CD8-positive, alpha-beta T cell (primary cell): ENCODE measurements at places on chromosomes 7 and 10.
A peak's percentile ranks its signal among the peaks of the same experiment; 100 is the strongest.

GRCh38 chr10:2633630-2634029 lies 433.7 kb upstream of the PFKP start:
- DNase-seq, result no peak

GRCh38 chr10:11397077-11397965 lies 214.1 kb downstream of the USP6NL start:
- no peak for DNase-seq

GRCh38 chr10:19749185-19749729 lies 67.0 kb upstream of the PLXDC2 start:
- no peak for DNase-seq

GRCh38 chr10:122495406-122496340 lies 34.3 kb downstream of the HTRA1 start:
- peak; percentile 23 for DNase-seq

GRCh38 chr10:83871187-83872081 lies 267.9 kb upstream of the GHITM start:
- DNase-seq, result peak; percentile 33

DNA sequence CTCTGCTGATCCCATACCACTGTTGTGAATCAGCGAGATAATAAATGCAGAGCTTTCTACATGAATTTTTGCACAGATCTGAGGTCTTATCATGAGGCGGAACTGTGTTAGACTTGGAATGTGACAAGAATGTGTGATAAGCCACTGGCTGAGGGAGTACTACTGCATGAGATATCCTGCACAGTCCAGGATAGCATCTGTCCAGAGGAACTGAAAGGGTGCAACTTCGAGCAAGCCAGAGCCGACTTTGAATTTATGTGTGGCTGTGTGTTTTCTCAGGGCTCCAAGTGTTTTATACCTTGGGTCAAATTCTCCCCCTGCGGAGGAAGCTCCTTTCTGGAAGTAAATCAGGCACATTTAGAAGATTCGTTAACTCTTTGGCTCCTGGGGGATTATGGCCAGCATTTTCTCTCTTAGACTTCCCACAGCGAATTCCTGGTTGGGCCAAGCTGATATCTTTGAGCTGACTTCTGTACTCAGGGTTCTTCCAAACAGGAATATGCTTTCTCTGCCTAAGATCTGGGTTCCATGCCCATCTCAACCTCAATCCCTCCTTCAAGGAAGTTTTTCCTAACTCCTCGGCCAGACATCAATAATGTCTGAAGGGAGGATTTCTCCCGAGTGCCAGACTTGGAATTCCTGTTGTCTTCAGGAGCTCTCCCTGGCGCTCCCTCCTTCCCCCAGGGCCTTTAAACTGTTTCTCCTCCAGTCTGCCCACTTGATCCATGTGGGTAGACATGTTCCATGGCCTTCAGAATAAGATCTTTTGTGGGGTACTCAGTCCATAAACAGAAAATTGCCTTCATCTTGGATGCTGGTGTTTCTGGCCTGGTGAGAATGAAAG lies 2.5 kb upstream of the MEST start:
- no peak for DNase-seq

GRCh38 chr10:56633876-56634452 lies 272.9 kb upstream of the ZWINT start:
- DNase-seq, result no peak

DNA sequence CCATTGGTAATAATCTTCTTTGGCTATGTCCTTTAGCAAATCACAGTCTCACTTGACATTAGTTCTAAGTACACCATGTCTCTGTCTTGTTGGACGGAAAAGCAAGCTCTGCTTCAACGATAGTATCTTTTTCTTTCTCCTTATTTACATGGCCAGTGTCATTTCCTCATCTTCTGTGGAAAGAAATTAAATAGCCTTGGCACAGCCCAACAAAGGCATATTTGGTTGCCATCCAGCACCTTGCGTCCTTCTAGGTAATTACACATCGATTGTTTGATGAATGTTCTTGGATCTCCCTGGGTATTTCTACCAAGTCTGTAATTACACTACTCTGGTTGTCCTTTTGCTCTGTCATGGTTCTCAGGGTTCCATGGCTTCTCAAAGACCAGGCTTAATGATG lies 183.1 kb downstream of the CHN2 start:
- no peak for DNase-seq

DNA sequence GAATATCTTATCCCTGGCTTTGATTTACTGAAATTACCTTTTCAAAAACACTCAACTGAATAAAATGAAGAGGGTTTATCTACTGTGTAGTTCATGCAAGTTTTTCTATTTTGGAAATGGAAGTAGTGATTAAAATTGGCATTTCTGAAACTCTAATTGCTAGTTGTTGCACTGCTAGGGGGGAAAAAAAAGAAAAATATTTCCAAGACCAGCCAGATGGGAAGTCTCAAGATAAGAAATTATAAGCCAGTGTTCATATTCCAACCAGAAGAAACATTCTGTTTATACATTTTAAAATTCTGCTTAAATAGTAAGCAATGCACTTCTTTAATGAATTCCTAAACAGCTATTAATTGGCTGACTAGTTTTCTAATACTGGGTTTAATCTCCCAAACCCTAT lies 9.4 kb upstream of the ADO start:
- DNase-seq, result no peak

DNA sequence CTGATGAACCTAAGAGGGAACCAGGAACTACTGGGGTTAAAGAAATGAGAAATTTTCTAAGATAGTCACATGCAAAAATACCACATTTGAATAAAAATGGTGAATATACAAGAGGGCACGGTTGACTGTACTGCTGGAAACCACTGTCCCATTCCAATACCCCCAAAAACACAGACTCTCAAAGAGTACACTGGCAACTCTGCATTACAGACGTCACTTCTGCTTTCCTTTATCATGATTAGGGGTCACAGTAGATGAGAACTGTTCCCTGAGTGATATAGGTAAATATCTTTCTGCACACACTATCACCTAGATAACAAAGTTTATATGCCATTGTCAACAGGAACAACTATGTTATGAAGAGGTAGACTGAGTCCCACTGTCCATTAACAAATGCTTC lies 69.5 kb downstream of the RAPGEF5 start:
- DNase-seq, result no peak

- no peak for DNase-seq
Measured at GRCh38 chr7:130276796-130277762, 10.4 kb downstream of the CPA2 start.

GRCh38 chr10:12594448-12594944 lies 245.1 kb downstream of the CAMK1D start:
- peak; percentile 63 for DNase-seq

DNA sequence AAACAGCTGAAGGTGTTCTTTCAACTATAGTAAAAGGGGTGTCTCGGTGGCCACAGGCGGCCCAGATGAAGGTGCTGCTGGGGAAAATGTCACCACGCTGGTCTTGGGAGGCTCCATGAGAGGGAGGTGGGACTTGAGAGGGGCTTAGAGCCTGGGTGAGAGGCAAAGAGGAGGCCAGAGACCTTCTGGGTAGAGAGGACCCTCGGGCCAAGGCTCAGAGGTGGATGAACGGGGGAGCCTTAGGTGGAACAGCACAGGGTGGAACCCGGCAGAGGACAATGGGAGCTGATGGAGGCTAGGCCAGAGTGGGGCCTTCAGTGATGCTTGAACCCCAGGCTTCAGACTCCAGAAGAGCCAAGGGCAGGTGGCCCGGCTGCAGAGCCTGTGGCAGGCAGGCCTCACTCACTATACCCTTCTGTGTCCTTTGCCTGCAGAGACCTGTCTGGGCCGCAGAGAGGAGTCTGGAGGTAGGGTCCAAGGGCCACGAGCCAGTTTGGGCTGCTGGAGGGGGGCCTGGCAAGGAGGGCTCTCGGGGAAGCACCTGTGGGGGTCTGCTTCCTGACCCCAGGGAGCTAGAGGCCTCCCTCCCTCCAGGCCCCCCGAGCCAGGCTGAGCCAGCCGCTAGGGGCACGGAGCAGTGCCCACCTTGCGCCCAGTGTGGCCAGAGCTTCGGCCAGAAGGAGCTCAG lies 32.1 kb downstream of the ZNF783 start:
- no peak for DNase-seq

DNA sequence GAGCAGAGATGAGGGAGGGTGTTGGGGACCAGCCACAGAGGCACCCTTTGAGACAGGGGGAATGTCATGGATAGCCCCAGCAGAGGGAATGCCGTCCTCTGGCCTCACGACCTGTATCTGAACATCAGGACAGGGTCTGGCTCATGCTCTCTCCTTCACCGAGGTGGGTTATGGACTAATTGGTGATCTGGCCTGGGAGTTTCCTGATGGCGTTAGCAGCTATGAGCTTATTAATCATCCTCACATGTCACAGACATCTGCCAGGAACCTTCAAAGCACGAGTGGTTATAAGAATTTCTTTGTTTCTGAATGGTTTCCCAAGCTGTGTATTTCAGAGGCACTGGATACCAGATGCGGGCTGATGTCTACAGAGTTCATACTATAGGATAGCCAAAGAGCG lies 6.9 kb downstream of the CPA4 start:
- DNase-seq, result no peak

DNA sequence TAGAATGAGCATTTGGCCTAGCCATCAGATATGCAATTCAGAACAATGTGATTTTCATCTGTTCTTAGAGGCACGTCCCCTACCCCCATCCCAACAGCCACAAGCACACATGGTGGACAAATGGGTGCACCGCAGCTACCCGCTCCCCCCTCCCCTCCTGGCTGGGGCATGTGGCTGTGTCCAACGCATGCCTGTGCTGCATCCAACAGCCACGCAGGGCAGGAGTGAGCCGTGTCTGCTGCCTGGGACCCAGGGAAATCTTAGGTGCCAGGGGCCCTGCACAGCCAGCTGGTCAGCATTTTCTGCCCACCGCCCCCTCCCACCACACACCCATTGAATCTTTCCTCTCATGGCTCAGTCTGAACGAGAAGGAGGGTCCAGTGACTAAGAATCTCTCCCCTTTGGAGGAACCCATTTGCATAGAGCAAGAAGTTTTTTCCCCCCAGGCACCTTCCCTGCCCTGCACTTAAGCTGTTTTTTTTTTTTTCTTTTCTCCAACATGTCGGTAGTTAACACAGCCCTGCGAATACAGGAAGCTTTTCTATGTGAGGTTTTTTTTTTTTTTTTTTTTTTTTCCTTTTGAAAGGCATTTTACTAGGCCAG lies 138.9 kb downstream of the WDR11 start:
- DNase-seq, result no peak

GRCh38 chr10:133009218-133009950 lies 67.0 kb upstream of the CFAP46 start:
- DNase-seq, result no peak

- no peak for DNase-seq
Measured at GRCh38 chr10:49612513-49613164, 1.2 kb upstream of the CHAT start.

DNA sequence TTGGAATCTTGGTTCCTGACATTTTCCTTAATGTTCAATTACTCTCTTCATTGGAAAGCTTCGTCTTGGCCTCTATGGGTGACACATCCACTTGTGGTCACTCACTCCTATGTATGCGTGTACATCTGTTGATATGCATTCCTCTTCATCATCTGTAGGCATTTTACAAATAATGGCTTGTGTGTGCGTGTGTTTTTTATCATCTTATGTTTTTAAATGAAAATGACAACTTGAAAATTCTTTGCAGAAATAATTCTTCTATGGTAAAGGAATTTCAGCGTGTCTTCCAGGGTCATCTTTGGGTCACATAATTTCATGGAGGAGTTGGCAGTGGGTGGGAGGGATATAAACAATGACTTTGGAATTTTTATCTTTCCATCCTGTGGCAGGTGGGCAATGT lies 925.1 kb downstream of the LRMDA start:
- no peak for DNase-seq

- DNase-seq, result no peak
Measured at GRCh38 chr7:3670898-3671297, 369.8 kb downstream of the SDK1 start.
